Renal pelvis (tissue), 12 donors: ENCODE measurements at places on chromosomes 2 and 18. TPM values are rescaled to one million over a fixed set of nuclear protein-coding genes. Genes with fewer than 3 reads are reported as not detected.

The RAB6C gene
- polyA plus RNA-seq, result 0.48 TPM

DNA sequence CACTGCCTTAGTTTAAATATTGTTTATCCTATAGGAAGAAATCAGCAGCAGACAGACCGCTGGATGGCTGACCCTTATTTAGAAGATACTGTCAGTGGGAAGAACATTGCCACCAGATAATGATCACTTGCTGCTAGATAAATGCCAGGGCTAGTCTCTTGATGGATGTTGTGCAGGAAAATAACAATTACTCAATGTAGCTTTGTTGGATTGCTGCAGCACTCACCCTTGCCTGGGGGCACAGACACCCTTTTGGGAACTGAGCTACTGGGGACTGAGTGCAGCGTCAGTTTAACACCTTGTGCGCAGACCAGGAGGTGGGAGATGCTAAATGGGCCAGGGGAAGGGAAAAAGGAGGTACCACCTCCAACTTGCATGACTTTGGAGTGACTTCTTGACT lies 64.2 kb upstream of the CAPN13 start:
- DNase-seq, result no peak

- no peak for DNase-seq
Observed at GRCh38 chr2:173496746-173497145, 142.1 kb downstream of the CDCA7 start.

DNA sequence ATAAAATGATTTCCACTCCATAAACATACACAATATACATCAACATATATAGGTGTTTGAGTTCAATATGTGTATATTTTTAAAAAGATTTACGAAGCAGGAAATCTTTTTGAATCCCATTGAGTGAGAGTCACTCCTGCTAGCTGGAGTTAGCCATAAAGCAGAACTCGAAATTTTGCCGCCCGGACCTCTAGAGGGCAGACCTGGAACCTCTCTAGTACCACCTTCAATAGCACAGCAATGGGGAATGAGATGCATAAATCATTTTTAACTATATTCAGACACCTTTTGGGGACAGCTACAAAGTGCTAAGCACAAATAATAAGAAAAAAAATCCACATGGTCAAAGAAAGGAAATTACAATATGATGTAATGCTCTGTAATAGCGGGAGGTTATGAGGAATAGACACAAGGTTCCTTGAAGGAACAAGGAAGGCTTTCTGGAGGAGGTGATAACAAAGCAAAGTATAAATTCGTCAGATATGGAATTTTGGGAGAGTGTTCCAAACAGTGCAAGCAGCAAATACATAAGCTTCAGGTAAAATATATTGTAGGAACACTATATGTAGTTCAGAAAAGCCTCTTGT lies 533.4 kb downstream of the ERBB4 start:
- DNase-seq, result no peak

The ACTG2 gene
- polyA plus RNA-seq, result 1.9 TPM

DNA sequence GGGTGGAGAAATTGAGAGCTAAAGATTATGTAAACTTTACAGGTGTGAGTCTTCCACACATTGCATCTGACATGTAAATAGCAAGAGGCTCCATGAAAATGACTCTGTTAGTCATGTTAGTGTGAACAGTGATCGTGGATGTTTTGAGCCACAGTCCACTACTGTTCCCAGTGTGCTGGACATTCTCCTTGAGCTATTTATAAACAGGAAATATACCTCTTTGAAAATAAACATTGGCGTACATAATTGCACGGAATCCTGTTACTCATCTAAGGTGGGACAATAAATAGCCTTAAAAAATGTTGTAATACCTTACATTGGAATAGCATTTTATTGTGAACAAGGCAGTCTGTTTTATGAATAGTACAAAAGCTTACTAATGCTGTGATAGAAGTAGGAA lies 37.0 kb downstream of the LIMS1 start:
- DNase-seq, result no peak

DNA sequence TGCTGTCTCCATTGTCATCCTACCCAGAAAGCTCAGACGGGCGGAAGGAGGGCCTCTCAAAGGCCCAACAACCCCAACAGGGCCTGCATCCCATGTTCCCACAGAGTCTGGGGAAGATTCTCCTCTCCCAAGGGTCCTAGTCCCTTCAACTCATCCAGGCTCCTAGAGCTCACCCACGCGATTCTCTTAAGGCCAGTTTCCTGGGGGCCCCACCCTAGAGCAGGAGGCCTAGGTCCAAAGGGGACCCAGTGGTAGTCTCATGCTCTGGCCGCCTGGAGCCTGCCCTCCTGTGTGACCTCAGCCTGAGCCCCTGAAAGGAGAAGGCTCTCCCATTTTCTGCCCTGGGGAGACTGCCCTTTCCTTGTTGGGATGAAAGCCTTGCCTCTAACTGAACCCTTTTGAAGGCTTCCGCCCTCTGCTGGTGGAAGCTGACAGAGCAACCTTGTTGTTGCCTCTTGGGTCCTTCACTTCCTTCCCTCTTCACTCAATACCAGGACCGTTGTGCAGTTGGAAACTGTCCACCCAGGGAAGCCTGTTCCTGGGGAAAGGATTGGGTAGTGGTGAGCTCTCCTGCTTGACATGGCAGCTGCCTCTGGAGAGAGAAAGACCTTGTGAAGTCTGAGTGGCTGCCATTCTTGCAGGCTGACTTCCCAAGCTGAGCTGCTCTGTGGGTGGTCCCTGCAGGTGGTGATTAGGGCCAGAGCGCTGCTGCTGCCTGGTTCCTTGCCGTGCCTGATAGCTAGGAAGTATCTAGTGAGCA lies 86.0 kb upstream of the ALPP start:
- DNase-seq, result no peak

The CD8A gene
- 0.37 TPM for polyA plus RNA-seq

GRCh38 chr2:49616800-49617199 lies 462.5 kb upstream of the FSHR start:
- peak; percentile 11 for DNase-seq

DNA sequence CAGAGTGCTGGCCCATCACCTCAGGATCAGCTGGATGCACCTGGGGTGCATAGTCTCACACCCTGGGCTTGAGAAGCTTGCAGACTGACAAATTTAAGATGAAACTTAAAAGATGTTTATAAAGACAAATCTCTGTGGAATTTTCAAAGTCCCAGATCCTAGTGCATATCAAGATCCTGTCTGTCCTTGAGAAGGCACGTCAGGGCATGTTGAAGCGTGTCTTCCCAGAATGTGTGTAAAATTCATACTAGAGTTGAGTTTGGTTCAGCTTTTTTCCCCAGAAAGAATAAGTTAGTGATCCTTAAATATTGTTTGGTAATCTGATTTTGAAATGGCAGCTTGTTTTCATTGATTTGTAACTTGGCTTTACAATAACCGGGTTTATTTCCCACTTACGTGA lies 27.5 kb downstream of the INSIG2 start:
- DNase-seq, result no peak

The UCN gene
- 1.0 TPM for polyA plus RNA-seq

The DLX1 gene
- polyA plus RNA-seq, result 0.39 TPM

GRCh38 chr18:68148863-68149262 lies 566.0 kb downstream of the TMX3 start:
- DNase-seq, result no peak

DNA sequence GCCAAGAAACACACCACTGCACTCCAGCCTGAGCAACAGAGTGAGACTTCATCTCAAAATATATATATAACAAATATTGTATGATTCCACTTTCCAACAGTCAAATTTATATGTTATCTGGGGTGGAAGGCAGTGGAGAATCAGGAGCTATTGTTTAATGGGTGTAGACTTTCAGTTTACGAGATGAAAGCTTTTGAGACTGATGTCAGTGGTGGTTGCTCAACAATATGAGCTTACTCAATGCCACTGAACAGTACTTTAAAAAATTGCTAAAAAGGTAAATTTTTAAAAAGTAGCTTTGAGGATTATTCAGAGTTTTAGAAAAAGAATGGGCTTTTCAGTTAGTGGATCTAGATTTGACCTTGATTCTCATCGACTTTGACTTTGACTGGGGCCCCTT lies 105.9 kb upstream of the ST6GAL2 start:
- DNase-seq, result no peak

The PKDCC gene
- 421 TPM for polyA plus RNA-seq

The CYP20A1 gene
- polyA plus RNA-seq, result 17.3 TPM

GRCh38 chr2:102313025-102313424 lies 1.7 kb downstream of the IL1RL1 start:
- no peak for DNase-seq

The SLC5A7 gene
- 0.53 TPM for polyA plus RNA-seq

The SPDYA gene
- polyA plus RNA-seq, result 3.7 TPM

GRCh38 chr18:7605705-7606104 lies 38.6 kb downstream of the PTPRM start:
- no peak for DNase-seq
